WTC11 (cell line): ENCODE measurements at places on chromosomes 5 and 9. TPM values are rescaled to one million over a fixed set of nuclear protein-coding genes. Genes with fewer than 3 reads are reported as not detected.

DNA sequence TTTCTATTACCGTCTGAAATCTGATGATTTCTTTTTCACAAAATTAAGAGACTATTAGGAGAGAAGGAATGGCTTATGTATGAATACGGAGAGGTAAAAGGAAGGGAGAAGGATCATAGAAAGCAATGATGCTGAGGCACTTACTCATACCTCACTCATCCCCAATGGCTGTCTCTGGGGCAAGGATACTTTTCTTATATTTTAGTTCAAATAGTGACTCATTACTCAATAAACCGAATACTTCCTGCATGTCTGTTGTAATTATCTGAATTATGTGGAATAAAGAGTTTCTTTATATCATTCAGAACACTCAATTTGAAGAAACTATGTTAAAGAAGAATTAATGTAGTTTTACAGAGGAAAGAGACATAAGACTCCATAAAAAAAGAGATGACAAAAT, 284.5 kb upstream of the NUDT12 start:
- H3K36me3 ChIP-seq, result no peaks in the 10 kb centered on the region
- no peaks in the 10 kb centered on the region for H3K4me1 ChIP-seq
- DNase-seq, result no peak
- H3K4me3 ChIP-seq, result no peak overlapping the region
- no peaks in the 10 kb centered on the region for H3K27me3 ChIP-seq
- H3K27ac ChIP-seq, result no peak overlapping the region

GRCh38 chr9:124780060-124780756, 3.3 kb downstream of the OLFML2A start:
- no peaks in the 10 kb centered on the region for H3K36me3 ChIP-seq
- DNase-seq, result peak; percentile 14
- peaks cover 26% of the 10 kb centered on the region for H3K4me1 ChIP-seq

The SHOC1 gene
- not detected in 3 replicates for total RNA-seq

- H3K27ac ChIP-seq, result no peak overlapping the region
- no peak overlapping the region for H3K4me3 ChIP-seq
- H3K4me1 ChIP-seq, result 0 out of 2 replicates have a peak, but pooled peaks cover 3% of the 10 kb centered on the region
Observed at GRCh38 chr9:130483371-130483971, 38.7 kb downstream of the ASS1 start.

GRCh38 chr5:41112486-41113455, 41.6 kb upstream of the MROH2B start:
- DNase-seq, result no peak
- H3K27me3 ChIP-seq, result no peaks in the 10 kb centered on the region
- no peak overlapping the region for H3K27ac ChIP-seq
- no peaks in the 10 kb centered on the region for H3K36me3 ChIP-seq
- H3K4me3 ChIP-seq, result no peak overlapping the region

GRCh38 chr5:78221964-78222451, 72.5 kb downstream of the AP3B1 start:
- no peaks in the 10 kb centered on the region for H3K27me3 ChIP-seq
- no peak overlapping the region for H3K4me3 ChIP-seq
- peaks cover 9% of the 10 kb centered on the region for H3K4me1 ChIP-seq
- H3K36me3 ChIP-seq, result peaks cover 11% of the 10 kb centered on the region
- peak; percentile 25 for DNase-seq

- H3K36me3 ChIP-seq, result peaks cover 21% of the 10 kb centered on the region
- H3K27ac ChIP-seq, result peak overlapping the region; percentile 59
- H3K4me1 ChIP-seq, result peaks cover 19% of the 10 kb centered on the region
- DNase-seq, result no peak
Observed at GRCh38 chr9:131627648-131628458, 82.5 kb downstream of the PRRT1B start.

The NHP2 gene
- total RNA-seq, result 263 to 269 TPM (median 264 TPM) in 3 replicates

The PCDHB16 gene
- total RNA-seq, result 3.5 to 4.1 TPM (median 3.7 TPM) in 3 replicates

GRCh38 chr9:110208031-110208430, at the start of gene C9orf152:
TSS of gene C9orf152 (minus strand) at chr9:110208159. CDS start at chr9:110207579, 580 bp downstream.
- no peak within 1 kb of the TSS for H3K27ac ChIP-seq
- H3K4me3 ChIP-seq, result no peak within 1 kb of the TSS
- no peaks in the 10 kb centered on the region for H3K4me1 ChIP-seq
- H3K36me3 ChIP-seq, result peaks cover 2% of the 10 kb centered on the region; the same call in 1 of the 2 replicates
- peaks cover 4% of the 10 kb centered on the region; the same call in 1 of the 2 replicates for H3K27me3 ChIP-seq

The ECM2 gene
- not detected in 3 replicates for total RNA-seq

The CRHBP gene
- not detected in 3 replicates for total RNA-seq

The GPR151 gene
- not detected in 3 replicates for total RNA-seq

The ANKDD1B gene
- total RNA-seq, result 0.07 to 0.28 TPM (median 0.14 TPM) in 3 replicates
